ENCODE measurements at places on chromosomes 12 and 14.

GRCh38 chr12:95147866-95148265 lies 69.4 kb downstream of the FGD6 start:
- no peak for DNase-seq

GRCh38 chr14:70018713-70019211 lies 139.5 kb downstream of the SMOC1 start:
- DNase-seq, result no peak

- no peak for DNase-seq
Measured at GRCh38 chr12:55797068-55797467, 20.5 kb downstream of the SARNP start.

- DNase-seq, result no peak
Measured at GRCh38 chr12:24822121-24822899, 126.6 kb downstream of the BCAT1 start.

DNA sequence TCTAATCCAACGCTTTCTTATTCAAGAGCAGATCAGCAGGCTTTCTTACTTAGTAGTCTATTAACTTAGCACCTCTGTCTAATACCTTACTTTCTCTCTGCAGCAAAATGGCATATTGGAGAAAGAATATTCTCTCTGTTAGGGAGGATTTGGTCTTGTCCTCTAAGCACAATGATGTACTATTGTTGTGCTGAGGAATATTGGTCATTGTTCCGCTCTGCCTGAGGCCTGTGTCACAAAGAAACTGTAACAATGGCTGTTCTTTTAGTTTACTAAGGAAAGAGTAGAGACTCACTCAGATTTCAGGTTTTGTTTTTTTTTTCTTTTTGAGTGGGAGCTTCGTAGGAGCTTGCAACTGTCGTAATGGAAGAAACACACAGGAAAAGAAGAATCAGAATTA lies 1358.8 kb downstream of the LRFN5 start:
- DNase-seq, result no peak

GRCh38 chr12:118103601-118104382 lies at the start of gene VSIG10:
TSS of gene VSIG10 (minus strand) at chr12:118104011. CDS start at chr12:118103671, 340 bp downstream.
- DNase-seq, result no peak

DNA sequence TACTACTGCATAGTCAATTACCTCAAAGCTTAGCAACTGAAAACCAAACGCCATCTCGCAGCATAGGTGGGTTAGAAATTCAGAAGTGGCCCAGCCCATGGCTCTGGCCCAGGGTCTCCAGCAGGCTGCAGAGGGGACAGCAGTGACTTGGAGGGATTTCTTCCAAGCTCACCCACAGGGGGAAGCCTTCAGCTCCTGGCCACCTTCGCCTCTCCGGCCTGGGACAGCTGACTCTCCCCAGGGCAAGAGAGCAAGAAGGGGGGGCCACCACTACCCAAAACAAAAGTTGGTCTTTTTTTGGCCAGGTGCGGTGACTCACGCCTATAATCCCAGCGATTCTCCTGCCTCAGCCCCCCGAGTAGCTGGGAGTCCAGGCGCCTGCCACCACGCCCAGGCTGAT lies 32.2 kb upstream of the ANKRD9 start:
- DNase-seq, result no peak

- DNase-seq, result no peak
Measured at GRCh38 chr12:115313929-115314328, 630.0 kb upstream of the TBX3 start.

Data from forelimb muscle (tissue), 1 donor.